Epithelial cell of alveolus of lung (primary cell): ENCODE measurements at places on chromosomes 5 and 9. TPM values are rescaled to one million over a fixed set of nuclear protein-coding genes. Genes with fewer than 3 reads are reported as not detected.

The RC3H2 gene
- total RNA-seq, result 26.6 and 30.6 TPM in 2 replicates

The IFNA2 gene
- total RNA-seq, result not detected in 2 replicates

The PCDHGA5 gene
- total RNA-seq, result 0.13 and 1.3 TPM in 2 replicates

The CNTNAP3 gene
- total RNA-seq, result 1.6 and 4.4 TPM in 2 replicates

The PDE8B gene
- 0.13 and 1.2 TPM in 2 replicates for total RNA-seq

The FOXD4L3 gene
- not detected in 2 replicates for total RNA-seq

The CCL28 gene
- 0.65 and 1.0 TPM in 2 replicates for total RNA-seq

The CKMT2 gene
- 1.6 TPM in 1 of 2 replicates, not detected in the other for total RNA-seq

The BSPRY gene
- 0.26 TPM in 1 of 2 replicates, not detected in the other for total RNA-seq

The SLC34A1 gene
- total RNA-seq, result not detected in 2 replicates

The PIP5K1B gene
- total RNA-seq, result under 0.01 TPM in 1 of 2 replicates, not detected in the other

The GLRA1 gene
- total RNA-seq, result not detected in 2 replicates

The C7 gene
- 3.1 and 33.9 TPM in 2 replicates for total RNA-seq

The PCDHGA12 gene
- total RNA-seq, result 10.2 and 17.4 TPM in 2 replicates

The LCN15 gene
- not detected in 2 replicates for total RNA-seq

The SLIT3 gene
- total RNA-seq, result 1.4 and 3.4 TPM in 2 replicates

The CCDC127 gene
- 3.6 and 3.8 TPM in 2 replicates for total RNA-seq

The RETREG1 gene
- 0.16 and 0.39 TPM in 2 replicates for total RNA-seq

The WNT8A gene
- total RNA-seq, result not detected in 2 replicates

The HAVCR2 gene
- 0.39 and 0.88 TPM in 2 replicates for total RNA-seq

The ANKRD31 gene
- total RNA-seq, result under 0.01 TPM in 2 replicates

The SPINK13 gene
- total RNA-seq, result not detected in 2 replicates

The PCDHGA9 gene
- 1.4 and 7.8 TPM in 2 replicates for total RNA-seq

The OTP gene
- 0.24 TPM in 1 of 2 replicates, not detected in the other for total RNA-seq

The CLK4 gene
- total RNA-seq, result 5.2 and 22.4 TPM in 2 replicates
